ENCODE measurements at places on chromosomes 4 and X.

DNA sequence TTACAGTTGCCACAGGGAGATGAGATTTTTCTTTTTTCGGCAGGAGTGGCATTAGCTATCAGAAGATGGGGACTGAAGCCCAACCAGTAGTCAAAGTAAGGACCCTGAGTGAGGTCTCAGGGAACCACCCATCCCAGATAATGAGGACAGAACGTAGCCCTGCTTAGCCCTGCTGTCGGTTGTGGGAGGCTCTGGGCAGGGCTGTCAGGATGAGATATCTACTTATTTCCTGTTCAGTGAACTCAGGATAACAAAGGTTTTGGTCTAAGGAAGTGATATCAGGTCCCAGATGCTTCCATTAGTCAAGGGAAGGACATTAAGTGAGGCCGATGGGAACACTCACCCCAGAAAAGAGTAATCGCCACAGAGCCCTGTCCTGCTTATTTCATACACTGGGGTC, 2.3 kb downstream of the MAGEB16 start:
- DNase-seq, result no peak

- DNase-seq, result no peak
These were observed 8.4 kb upstream of the UBA1 start for GRCh38 chrX:47185241-47185640.

DNA sequence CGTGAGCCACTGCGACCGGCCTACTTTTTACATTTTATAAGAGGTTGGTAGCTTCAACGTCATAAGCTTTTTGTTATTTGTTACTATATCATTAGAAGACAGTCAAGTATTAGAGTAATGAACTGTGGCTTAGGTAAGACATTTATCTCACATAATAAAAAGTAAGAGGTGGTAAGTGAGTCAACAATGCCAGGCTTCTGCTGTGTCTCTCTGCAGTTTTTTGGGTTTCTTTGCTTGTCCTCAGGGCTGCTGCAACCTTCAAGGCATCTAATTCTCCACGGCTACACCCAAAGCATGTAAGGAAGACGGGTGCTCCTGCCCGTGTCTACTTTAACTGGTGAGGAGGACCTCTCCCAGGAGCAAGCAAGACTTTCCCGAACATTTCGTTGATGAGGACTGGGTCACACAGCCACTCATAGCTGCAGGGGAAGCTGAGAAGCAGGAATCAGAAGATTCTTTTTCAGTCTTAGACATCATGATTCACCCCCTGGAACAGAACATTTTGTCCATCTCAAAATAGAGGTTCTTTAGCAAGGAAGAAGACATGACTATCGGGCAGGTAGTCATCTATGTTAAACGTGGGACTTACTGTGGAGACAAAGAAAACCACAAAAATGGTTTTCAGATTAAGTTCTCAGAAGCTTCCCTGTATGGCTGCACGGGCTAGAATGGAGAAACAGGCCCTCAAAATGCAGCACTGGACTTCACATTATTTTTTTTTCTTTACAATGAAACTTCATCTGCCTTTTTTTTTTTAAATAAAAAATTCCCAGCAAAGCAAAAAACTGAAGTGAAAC, 13.0 kb upstream of the RHOH start:
- no peak for DNase-seq

- no peak for DNase-seq
These were observed 16.8 kb downstream of the MEPE start for GRCh38 chr4:87849612-87850011.

DNA sequence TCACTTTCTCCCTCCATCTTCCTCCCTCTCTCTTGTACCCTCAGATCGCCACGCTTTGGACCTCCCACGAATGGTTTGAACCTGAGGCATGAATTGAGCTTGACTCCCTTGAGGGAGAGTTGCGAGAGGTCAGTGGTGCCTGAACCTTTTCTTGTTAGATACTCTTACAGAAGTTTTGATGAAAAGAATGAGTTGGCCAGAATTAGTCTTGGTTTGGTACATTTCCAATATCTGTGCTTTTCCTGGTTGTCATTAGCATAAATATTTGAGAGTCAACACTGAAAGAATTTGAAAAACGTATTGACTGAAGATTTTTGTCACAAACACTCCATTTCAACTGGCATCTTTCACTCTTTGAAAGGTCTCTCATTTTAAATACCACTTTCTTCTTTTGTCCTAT, 510.6 kb upstream of the DIPK2B start:
- no peak for DNase-seq

DNA sequence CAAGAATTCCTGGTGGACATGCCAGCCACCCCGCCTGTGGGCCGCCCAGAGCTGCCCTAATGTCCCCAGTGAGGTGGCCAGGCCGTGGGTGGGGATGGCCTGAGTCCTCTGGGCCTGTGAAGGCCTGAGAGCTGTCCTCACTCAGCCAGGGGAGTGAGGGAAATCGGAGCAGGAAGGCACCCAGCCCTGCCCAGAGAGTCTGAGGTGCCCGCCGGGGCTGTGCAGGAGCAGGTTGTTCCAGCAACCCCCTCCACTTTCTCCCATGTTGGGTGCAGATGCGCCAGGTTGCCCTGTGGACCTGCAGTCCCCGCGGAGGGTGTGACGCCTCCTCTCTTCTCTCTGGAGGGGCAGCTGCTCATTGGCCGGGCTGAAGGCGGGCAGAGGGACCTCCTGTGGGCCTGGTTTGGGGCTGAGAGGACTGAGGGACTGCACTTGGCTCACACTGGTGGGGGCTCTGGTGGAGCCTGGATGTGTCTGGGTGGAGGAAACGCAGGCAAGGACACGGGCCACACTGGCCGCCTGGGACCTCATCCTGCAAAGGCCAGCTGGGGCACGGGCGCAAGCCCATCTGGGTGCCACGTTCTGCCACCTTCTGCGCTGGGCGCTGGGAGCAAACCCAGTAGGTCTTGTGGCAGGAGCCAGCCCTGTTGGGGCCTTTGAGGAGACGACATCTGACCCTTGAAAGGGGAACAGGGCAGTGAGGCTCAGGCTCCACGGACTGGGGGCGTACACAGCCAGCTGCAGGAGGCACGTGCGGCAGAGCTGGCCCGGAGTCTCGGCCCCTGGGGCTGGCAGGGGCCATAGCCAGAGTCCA, 14.0 kb downstream of the DOK7 start:
- DNase-seq, result no peak

GRCh38 chr4:150207871-150208270, 129.6 kb downstream of the DCLK2 start:
- no peak for DNase-seq

- no peak for DNase-seq
These were observed 704 bp downstream of the FAM3A start for GRCh38 chrX:154515090-154515965.

- no peak for DNase-seq
These were observed 147.5 kb upstream of the TTC29 start for GRCh38 chr4:147093206-147093605.

GRCh38 chr4:40557736-40558135, 71.9 kb downstream of the RBM47 start:
- no peak for DNase-seq

GRCh38 chr4:89906777-89907521, 12.3 kb downstream of the MMRN1 start:
- DNase-seq, result no peak

DNA sequence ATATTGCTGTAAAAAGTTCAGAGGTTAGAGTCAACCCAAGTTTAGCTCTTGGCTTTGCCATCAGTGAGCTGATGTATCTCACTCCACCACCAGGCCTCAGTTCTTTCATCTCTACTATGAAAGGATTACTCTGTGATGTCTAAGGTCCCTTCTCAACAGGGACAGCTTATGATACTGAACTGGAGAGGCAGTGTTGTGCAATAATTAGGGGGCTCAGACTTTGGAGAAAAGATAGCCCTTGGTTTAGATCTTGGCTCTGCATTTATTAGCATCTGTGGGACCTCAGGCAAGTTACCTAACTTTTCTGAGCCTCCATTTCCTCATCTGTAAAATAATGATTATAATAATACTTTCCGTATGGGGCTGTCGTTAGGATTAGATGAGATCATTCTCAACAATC, 89.0 kb downstream of the COL4A6 start:
- DNase-seq, result no peak

DNA sequence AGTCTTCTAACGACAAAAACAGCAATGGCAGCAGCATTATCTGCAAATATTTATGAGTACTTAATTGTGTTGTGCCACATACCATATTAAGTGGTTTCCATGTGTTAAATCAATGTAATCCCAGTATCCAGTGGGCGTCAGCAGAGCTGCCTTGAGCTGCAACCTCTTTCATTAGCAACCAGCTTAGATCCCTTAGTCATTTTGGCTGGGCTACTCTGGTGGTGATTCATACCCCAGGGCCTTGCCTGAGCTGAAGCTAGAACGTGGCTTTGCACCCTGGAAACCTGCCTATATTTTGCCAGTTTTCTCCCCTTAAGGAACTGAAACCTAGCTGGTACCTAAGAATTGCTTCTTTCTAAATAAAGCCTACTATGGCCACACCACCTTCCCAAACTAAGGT, 474.3 kb upstream of the FTHL17 start:
- no peak for DNase-seq

- DNase-seq, result no peak
These were observed 44.6 kb downstream of the C4orf50 start for GRCh38 chr4:5973486-5974220.

DNA sequence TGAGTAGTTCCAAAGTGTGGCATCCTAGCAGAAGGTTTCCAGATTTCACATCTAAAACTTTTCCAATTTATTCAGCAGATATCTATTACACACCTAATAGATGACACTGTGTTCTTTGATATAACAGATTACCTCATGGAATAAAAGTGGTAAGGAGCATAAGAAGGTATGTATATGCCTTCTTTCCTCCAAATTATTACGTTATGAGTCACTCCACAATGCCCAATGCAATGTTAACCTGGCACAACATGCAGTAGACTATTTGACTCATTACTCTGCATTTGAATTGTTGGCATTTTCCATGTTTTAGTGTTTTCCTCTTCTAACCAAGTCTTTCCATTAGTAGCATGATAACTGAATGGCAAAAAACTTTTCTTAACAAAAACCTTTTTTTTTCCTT, 383.6 kb downstream of the ADGRL3 start:
- no peak for DNase-seq

DNA sequence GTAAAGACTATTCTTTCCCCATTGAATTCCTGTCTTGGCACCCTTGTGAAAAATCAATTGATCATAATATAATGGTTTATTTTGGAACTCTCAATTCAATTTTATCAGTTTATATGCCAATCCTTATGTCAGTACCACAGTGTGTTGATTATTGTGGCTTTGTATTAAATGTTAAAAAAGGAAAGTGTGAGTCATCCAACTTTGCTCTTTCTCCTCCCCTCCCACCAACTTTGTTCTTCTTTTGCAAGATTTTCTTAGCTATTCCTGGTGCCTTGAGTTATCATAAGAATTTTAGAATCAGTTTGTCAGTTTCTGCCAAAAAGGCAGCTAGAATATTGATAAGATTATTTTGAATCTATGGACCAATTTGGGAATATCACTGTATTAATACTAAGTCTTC, 11.2 kb upstream of the RNF175 start:
- DNase-seq, result no peak
